ENCODE measurements at places on chromosomes 12 and 14. TPM values are rescaled to one million over a fixed set of nuclear protein-coding genes. Genes with fewer than 3 reads are reported as not detected.

The KCNA5 gene
- total RNA-seq = 0.36 TPM

DNA sequence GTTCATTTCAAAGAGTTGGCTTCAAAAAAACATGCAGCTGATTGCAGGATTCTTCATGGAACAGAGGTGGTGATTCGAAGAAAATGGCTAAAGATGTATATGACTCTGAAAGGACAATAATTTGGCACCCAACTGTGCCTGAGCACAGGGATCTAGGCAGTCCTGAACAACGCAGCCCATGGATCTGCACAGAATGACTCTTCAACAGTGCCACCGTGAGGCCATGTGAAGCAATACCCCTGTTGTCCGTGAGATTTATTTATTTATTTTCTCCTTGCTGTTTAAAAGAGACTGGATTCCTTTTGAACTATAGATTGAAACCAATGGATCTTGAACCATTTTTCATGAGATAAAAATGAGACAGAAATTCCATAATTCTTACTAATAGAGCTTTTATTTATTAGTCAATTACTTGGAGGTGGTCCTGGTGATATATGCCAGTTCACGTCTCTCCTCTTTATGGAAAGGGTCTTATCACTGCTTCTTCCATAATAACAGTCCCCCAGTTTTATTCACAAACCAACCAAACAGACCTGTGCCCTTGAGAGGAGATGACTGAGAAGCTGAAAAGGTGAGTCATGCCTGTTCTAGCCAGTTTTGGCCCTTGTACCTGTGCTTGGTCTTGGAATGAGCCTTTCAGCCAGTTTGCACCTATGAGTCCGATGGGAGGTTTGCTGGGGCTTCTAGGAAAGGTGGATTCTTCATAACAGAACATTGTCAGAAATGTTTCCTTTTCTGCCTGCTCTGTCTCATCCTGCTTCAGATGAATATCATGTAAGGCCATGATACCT, 1598.3 kb downstream of the AACS start:
- no peaks in the 10 kb centered on the region for H3K36me3 ChIP-seq
- no peak overlapping the region for H3K27ac ChIP-seq
- H3K27me3 ChIP-seq = no peaks in the 10 kb centered on the region
- H3K4me1 ChIP-seq = no peaks in the 10 kb centered on the region

DNA sequence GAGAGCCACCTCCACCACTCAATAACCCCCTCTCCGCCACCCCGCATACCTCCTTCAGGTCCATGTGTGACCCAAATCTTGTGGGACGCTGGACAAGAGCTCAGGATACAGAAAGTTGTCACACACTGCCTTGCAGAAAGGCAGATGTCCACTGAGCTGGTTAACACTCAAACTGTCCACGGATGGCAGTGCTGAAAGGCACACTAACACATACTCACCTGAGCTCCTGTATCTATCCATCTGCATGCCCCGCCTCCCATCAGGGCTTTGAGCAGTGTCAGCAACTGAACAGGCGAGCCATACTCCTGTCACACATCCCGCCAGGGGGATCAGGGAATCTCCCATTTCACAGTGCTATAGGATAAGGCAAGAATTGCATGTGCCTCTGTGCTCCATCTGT, 642.0 kb downstream of the GALC start:
- H3K27ac ChIP-seq = no peak overlapping the region
- H3K36me3 ChIP-seq = no peaks in the 10 kb centered on the region
- H3K4me1 ChIP-seq = no peaks in the 10 kb centered on the region

The ADAM21 gene
- 0.16 TPM for total RNA-seq

GRCh38 chr14:103528146-103528586, 830 bp upstream of the TRMT61A start:
- peak overlapping the region; percentile 63 for H3K27ac ChIP-seq
- H3K4me1 ChIP-seq = peaks cover 71% of the 10 kb centered on the region
- peak overlapping the region; percentile 95 for H3K4me3 ChIP-seq
- peaks cover under 1% of the 10 kb centered on the region for H3K27me3 ChIP-seq
- DNase-seq = no peak
- peaks cover 6% of the 10 kb centered on the region for H3K36me3 ChIP-seq

The ACRBP gene
- 18.1 TPM for total RNA-seq

GRCh38 chr12:121120323-121120722, 12.4 kb upstream of the P2RX7 start:
- no peak overlapping the region for H3K4me3 ChIP-seq
- DNase-seq = no peak
- no peaks in the 10 kb centered on the region for H3K4me1 ChIP-seq
- no peaks in the 10 kb centered on the region for H3K36me3 ChIP-seq
- H3K27me3 ChIP-seq = no peaks in the 10 kb centered on the region

The CCDC38 gene
- total RNA-seq = 0.51 TPM

The SDR9C7 gene
- total RNA-seq = not detected

DNA sequence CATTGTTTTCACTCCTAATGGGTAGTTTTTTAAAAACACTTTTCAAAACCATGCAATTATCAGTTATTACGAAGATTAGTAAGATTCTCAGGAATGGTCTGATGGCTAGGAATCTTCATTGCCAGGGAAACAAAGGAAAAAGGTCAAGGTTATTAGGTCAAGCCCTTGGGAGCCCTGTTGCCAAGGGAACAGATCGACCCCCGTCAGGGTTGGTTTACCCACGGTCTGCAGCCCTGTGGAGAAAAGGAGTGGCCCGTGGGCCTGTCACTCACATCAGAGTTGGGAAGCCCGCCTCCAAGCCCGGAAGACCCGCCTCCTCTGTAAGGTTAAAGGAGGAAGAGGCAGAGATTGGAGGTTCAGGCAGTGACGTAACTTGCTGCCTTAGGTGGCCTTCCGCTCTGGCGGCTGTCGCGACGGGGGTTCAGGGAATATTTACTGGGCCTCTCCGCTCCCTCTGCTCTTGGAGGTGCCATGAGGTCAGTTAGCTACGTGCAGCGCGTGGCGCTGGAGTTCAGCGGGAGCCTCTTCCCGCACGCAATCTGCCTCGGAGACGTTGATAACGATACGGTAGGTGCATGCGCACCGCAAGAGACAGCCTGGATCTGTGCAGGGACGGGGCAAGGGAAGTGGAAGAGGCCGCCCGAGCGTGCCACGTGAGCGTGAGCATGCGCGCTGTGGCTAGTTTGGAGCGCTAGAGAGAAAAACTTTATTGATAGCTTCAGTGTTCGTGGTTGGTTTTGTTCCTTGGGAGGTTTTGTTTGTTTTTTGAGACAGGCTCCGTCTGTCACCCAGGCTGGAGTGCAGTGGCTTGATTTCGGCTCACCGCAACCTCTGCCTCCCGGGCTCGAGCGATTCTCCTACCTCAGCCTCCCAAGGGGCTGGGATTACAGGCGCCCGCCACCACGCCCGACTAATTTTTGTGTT, at the start of gene ITFG2:
Gene ITFG2 (plus strand): TSS at position 379 of the 924 bp plus-strand sequence. CDS start 93 bp downstream, at position 472.
- H3K4me1 ChIP-seq = peaks cover 36% of the 10 kb centered on the region
- no peaks in the 10 kb centered on the region for H3K36me3 ChIP-seq
- H3K27ac ChIP-seq = peak within 1 kb of the TSS; percentile 95
- H3K27me3 ChIP-seq = no peaks in the 10 kb centered on the region
- peak; percentile 99 for DNase-seq

DNA sequence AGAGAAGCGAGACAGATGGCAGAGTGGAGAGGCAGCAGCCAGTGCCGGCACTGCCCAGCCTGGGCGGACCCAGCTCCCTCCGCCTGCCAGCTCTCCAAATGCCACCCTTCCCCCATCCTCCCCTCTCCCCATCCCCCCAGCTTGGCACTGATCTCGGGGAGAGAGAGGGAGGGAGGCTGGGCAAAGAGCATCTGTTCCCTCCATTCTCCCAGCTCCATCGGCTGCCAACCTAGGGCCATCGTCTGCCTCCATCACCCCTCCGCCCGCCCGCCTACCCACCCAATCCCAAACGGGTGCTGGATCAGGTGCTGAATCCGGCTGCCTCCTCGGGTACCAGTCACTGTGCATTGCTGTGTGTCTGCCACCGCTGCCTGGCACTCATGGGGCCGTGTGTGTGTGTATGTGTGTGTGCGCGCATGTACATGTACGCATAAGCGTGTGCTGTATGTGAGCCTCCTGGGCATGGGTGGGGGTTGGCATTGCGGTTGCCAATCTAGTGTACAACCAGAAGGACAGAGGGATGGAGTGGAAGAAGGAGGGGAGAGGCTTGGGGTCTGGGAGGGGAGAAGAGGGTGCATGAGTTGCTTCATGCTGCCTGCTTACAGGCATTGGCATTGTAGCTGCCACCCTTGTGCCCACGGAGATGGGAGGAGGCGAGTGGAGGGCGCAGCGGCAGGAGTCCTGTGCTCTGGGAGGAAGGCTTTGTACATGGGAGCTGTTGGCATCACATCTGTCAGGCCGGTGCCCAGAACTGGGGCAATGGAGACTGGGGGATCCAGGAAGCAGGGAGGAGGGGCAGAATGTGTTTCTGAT, 38.4 kb downstream of the ZFHX2 start:
- H3K36me3 ChIP-seq = no peaks in the 10 kb centered on the region
- no peak overlapping the region for H3K4me3 ChIP-seq
- DNase-seq = no peak
- no peaks in the 10 kb centered on the region for H3K27me3 ChIP-seq
- no peak overlapping the region for H3K27ac ChIP-seq
- H3K4me1 ChIP-seq = no peaks in the 10 kb centered on the region

The CLEC7A gene
- total RNA-seq = 37.4 TPM

DNA sequence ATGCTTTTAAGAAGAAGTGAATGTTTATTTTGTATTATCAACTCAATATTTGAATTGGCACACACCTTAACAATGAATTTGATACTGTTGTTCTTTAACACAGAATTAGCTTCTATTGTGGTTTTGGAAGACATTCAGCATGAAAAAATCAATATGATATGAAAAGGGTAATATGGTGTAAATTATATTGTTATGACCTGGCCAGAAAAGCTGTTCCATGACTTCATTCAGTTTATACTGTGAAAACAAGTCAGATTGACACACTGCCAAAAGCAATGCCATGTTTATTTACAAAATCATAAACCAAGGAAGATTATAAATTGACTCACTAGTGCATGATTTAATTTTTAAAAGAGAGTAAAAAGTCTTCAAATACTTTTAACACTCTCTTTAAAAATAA, 851.4 kb upstream of the SEL1L start:
- no peaks in the 10 kb centered on the region for H3K36me3 ChIP-seq
- no peak overlapping the region for H3K4me3 ChIP-seq
- H3K4me1 ChIP-seq = no peaks in the 10 kb centered on the region

GRCh38 chr12:59446116-59446515, 149.7 kb upstream of the SLC16A7 start:
- H3K27ac ChIP-seq = no peak overlapping the region
- H3K4me3 ChIP-seq = no peak overlapping the region
- no peaks in the 10 kb centered on the region for H3K4me1 ChIP-seq
- H3K27me3 ChIP-seq = no peaks in the 10 kb centered on the region
- H3K36me3 ChIP-seq = no peaks in the 10 kb centered on the region
- no peak for DNase-seq
